Prostate gland (tissue), 2 donors: ENCODE measurements at places on chromosomes 5 and 9. TPM values are rescaled to one million over a fixed set of nuclear protein-coding genes. Genes with fewer than 3 reads are reported as not detected.

DNA sequence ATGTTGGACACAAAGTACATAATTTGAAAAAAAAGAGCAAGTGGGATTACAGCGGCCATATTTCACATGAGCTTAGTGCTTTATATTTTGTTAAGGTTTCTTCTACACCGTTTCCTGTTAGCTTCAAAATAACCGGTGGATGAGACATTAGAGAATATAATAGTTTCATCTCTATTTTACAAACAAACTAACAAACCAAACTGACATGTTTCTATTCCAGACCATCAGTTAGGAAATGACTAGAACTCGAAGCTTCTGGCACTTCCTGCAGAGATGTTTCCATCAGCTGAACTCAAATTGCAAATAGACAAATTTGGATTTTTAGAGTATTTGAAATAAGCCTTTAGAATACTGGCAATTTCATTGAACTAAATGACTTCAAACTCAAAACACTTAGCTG lies 86.5 kb downstream of the MTRR start:
- no peak for DNase-seq

DNA sequence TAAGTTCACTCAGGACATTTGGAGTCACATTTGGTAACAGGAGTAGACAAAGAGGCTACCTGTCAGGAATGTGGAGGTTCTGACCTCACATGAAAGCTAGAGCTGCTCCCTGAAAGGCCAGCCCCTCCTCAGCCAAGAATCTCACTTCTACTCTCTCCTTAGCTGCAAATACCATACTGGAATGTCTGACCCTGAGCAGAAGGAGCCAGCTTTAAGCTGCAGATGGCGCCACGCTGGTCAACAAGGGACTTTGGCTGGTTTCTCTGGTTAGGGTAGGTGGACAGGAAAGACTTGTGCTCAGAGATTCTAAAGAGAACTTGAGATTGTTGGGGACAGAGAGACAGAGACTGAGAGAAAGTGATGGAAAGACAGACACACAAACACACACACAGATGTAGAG lies 21.9 kb downstream of the ASTN2 start:
- DNase-seq = no peak

GRCh38 chr5:169347786-169348185 lies 46.8 kb upstream of the SLIT3 start:
- no peak for DNase-seq

DNA sequence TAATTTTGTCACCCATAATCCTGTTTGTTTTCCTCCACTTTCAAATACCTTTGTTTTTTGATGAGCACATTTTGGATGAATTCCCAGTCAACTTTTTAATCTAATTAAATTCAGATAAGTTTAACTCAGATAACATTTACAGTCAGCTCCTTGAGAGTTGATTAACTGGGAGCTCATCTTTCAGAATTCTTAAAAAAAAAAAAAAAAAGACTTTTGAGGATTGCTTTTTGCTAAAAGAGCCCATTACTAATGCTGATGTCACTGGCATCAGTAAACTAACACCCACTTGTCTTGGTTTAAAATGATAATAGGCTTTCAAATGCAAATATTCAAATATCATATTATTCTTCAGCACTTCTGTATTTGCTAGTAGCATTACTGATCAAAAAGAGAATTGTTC lies 47.1 kb upstream of the NFIB start:
- no peak for DNase-seq

GRCh38 chr5:10286162-10286861 lies 21.4 kb downstream of the CMBL start:
- no peak for DNase-seq

DNA sequence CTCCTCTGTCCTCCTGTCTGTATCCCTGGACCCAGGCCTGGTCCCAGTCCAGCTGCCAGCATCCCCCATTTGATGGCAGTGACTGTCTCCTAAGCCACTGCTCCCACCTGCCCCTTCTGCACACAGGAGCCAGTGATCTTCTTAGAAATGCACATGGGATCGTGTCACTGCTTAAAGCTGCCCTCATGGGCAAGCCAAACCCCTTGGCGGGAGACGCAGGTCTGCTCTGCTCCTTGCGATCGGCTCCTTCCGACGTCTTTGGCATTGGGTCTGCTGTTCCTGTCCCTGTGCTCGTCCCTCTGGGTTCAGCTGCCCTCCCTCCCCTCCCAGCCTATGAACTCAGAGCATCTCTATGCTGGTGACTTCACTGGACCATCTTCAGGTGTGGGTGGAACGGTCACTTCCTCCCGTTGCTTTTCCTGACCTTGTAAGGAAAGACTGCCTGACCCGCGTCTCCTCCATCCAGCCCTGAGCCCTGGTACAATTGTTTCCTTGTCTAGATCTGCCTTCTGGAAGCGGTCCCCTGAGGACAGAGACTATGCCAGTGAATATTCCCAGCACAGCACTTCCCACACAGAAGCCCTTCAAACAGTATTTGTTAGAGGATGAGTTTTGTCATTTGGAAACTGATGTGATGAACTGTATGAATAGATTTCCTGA lies 116.5 kb downstream of the ZNF354C start:
- DNase-seq = no peak

DNA sequence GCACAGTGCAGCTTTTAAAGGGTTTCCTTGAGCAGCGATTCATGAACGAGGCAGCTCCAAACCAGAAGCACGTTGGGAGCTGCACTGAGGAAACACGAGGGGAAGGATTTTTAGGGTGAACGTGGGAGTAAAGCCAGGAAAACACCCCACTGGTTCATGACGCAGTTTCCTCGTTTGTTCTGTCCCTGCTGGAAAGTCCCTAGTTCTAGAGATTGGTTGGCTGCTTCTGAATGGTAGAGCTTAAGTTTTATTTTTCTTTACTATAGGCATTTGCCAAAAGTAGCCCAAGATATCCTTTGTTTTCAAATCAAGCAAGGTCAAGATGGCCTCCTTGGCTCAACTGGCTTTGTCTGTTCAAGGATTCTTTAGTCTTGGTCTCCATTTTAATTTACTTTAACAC lies 116.5 kb upstream of the CACNA1B start:
- DNase-seq = no peak

DNA sequence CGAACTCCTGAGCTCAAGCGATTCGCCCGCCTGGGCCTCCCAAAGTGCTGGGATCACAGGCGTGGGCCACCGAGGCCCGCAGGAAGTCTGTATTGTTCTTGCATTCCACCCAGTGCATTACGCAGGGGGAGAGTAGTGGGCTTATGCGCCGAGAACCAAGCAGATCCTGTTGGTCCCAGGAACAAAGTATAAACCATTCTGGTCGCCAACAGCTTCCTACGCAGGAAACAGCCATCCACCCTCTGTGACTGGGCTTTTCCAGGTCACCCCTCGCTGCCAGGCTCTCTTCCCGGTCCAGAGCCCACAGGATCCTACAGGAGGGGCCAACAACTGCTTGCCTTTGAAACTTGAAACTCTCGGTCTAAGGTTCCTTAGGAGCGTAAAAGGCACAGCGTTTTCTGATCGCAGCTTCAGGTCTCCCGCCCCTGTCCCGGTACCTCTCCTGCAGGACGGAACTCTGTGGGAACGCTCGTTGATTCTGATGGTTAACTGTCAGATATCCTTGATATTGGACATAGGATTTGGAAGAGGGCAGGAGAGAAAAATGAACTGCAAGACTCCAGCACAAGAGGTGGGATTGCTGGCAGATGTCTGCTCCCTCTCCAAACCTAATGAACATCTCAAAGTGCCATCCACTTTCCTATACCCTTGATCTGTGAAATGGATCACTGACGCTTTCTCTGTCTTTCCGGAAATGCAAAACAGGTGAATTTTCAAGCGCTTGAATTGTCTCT lies 4.2 kb upstream of the ANXA2R start:
- DNase-seq = no peak

DNA sequence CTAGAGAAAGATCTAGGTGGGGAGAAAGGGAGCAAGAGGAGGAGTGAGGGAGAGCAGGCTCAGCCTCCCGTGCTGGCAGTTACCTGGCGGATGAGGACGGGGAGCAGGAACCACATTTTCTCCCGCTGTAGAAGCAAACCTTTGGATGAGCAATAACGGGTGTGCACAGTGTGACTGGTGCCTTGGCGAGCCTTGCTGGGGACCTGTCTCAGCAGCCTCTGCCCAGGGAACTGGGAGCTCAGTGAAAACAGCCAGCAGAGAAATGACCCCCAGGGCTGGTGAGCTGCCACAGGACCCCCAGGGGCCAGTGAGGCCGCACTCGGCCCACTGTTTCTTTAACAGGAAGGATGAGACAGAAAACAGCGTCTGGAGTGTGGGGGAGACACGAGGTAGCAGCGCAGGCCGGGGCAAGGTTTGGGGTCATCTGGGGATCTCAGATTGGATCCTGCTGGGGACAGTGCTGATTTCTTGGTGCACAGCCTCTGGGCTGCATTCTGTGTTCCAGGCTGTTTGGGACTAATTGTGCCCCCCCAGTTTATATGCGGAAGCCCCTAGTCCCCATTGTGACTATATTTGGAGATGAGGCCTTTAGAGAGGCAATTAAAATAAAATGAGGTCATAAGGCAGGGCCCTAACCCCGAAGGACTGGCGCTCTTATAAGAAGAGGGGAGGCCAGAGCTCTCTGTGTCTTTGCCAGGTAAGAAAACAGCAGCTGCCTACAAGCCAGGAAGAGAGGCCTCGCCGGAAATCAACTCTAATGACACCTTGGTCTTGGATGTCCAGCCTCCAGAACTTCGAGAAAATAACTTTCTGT lies 118.8 kb upstream of the PHYKPL start:
- DNase-seq = no peak

DNA sequence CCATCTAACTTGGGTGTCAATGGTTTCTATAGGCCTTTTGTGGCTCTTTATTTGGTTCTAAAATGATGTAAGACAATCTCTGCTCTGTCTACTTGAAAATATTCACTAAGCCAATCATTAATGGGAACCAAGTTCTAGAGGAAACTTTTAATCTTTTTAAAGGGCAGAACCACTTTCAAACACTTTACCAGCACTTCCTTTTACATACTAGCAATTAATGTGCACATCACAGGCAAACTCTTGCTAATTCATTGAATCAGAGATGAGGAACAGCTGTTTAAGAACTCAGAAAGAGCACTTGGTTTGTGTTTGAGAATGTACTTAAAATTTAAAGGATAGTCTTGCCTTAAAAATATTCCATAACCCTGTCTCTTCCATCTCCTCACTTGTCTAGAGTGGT lies 83.4 kb downstream of the PAPPA start:
- DNase-seq = no peak

- DNase-seq = no peak
Measured at GRCh38 chr5:89208811-89209210, 325.8 kb upstream of the MEF2C start.

- DNase-seq = no peak
Measured at GRCh38 chr9:70152350-70152749, 106.4 kb upstream of the SMC5 start.

DNA sequence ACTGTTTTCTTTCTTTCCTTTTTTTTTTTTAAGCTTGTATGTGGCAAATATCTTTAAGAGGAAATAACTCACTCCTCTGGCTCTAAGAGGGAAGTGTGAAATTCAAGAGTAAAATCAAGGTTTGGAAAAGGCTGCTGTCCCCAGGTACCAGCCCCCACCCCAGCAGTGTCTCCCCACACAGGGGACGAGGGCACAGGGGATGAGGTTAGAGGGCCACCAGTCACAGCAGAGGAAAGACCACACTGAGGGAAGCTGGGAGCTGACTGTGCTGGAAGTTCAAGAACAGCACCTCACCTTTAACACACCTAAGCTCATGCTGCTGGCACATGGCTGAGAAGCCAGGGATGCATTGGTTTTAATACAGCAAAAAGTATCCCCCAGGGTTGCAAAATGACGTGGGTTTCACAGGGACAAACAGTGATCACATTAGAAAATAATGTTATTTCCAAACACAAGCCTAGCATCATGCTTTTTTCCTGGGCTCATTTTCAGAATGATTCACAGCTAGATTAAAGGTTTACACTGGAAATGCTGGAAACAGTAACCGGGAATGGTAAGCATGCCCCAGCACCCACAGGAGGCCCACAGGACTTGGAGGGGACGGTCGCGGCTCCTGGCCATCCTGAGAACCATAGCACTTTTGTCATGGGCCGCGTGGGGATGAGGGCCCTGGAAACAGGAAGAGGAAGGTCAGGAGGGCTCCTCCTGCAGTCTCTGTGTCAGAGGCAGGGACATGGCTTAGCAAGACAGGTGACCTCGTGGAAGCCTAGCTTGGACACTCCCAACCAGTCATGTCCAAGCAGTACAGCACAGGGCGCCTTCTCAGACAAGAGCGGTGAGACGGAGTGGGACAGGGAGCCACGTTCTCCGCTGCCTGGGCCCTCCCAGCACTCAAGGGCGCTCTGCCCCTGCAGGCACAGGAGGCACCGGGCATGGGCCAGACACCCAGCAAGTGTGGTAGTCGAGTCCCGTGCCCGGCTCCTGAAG lies 6.9 kb downstream of the LPCAT1 start:
- DNase-seq = no peak

DNA sequence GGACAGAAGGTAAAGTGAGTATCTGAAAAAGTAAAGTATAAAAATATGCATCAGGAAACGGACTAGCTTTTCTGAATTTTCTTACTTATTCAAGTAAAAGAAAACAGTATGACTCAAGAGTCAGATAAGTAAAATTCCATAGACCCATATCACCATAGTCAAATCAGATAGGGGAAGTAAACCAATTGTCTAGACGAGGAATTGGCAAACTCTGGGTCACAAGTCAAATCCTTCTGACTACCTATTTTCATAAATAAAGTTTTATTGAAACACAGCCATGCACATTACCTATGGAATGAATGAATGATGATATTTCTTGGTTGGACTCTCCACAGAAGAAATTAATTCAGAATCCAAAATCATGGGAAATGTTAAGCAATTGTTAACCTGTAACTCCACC lies 59.1 kb upstream of the TMC1 start:
- no peak for DNase-seq

DNA sequence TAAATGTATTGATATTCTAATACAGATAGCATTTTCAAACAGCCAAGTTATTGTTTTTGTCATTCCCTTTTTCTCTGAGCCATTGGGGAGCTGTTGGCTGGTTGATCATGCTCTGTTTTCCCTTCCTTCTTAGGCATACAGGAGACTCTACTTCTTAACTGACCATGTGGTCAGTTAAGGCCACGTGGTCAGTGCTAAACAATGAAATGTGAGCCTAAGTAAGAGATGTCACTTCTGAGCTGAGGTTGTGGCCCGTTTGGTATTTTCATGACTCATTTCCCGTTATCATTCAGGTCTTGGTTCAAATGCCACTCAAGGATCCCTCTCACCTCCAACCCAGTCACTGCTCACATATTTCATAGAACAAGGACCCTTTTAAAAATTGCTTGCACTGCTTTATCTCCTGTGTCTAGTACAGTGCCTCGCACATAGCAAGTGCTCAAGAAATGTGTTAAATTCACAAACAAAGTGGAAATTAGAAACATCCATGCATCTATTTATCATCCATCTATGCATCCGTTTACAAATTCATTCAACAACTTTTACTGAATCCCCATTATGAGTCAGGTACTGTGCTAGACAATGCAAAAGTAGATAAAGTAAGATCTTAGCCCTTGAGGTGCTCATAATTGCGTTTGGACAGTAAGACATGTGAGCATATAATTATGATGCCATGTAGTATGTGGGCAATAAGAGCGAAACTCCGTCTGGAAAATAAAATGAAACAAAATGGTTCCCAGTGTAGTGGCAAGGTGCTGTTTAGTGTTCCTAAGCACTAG lies 50.7 kb downstream of the ARRDC3 start:
- DNase-seq = no peak

Gene TRPM3
- 18.7 TPM for total RNA-seq

Gene UBE2QL1
- 8.6 TPM for total RNA-seq

Gene C8G
- not detected for total RNA-seq

Gene C9orf50
- total RNA-seq = not detected

Gene IL31RA
- total RNA-seq = 2.1 TPM

Gene STPG3
- 4.2 TPM for total RNA-seq

Gene CDKN2B-AS1
- total RNA-seq = not detected

Gene CDC20B
- not detected for total RNA-seq

Gene ZNF883
- 1.5 TPM for total RNA-seq

Gene NIM1K
- total RNA-seq = 0.14 TPM

Gene OMD
- total RNA-seq = 3.6 TPM

Gene DNAH5
- total RNA-seq = 3.7 TPM

Gene MAMDC2
- total RNA-seq = 33.8 TPM

Gene IQGAP2
- total RNA-seq = 41.5 TPM
